ENCODE measurements at places on chromosomes 4 and X.

DNA sequence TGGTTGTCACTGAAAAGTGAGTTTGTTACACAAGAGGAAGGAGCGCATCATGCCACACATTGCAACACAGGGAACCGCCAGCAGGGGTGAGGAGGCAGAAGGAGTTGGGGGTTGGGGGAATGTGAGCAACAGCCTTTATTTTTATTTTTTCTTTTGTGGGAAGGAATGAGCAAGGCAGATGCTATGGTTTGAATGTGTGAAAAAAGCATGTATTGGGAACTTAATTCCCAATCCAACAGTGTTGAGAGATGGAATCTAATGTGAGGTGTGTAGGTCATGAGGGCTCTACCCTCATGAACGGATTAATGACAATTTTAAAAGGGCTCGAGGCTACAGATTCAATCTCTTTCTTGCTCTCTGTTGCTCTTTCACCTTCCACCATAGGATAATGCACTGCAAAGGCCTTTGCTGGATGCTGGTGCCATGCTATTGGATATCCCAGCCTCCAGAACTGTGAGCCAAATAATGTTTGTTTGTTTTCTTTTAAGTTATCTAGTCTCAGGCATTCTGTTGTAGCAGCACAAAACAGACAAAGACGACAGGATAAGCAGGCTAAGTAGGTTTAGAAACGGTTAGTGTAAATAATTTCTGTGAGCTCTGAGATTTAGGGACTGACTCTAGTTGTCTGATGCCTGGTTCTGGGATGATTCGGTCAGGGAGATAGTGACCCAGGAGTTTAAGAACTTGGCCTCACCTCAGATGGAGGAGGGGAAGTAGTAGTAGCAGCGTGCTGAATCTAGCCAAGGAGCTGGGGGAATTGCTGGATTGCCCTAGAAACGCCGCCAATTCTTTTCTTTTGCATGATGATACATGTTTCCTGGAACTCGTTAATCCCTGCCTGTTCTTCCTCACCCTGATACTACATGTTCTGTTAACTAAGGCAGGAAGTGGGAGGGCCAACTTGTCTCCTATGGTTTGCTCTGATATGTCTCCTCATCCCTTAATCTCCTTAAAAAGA lies 156.6 kb upstream of the CTSO start:
- DNase-seq, result no peak

GRCh38 chr4:123283371-123283895 lies 113.2 kb upstream of the SPRY1 start:
- DNase-seq, result no peak

- DNase-seq, result no peak
These were observed 69.7 kb downstream of the ANKRD50 start for GRCh38 chr4:124642846-124643245.

GRCh38 chr4:182805750-182806149 lies 111.4 kb downstream of the DCTD start:
- DNase-seq, result no peak

DNA sequence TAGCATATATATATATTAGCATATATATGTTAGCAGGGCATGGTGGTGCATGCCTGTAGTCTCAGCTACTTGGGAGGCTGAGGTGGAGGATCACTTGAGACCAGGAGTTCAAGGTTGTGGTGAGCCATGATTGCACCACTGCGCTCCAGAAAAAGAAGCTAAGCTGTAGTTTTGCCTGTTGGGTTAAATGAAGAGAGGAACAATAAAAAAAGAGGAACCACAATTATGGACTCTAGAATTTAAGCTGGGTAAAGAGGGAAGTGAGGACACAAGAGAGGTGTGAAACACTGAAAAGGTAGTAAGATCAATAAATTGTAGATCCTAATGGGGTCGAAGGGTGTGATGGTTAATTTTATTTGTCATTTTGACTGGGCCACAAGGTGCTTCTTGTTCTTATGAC lies 40.5 kb upstream of the HSD17B10 start:
- DNase-seq, result no peak

DNA sequence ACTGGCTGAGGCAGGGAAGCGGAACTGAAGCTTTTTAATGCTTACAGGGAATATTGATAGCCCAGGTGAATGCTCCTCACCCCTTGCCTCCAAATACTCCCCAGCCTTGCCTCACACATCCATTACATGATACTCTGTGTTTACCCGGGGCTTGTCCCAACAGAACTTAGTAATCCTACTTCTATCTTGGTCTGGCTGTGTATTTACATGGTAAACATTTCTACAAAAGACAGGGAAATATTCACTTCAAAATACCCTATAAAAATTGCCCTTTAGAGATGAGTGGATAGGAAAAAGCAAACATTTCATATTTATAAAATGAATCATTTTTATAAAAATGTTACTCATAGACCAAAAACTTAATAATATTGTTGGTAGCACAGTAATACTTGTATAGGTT lies 120.1 kb downstream of the NHS start:
- no peak for DNase-seq

DNA sequence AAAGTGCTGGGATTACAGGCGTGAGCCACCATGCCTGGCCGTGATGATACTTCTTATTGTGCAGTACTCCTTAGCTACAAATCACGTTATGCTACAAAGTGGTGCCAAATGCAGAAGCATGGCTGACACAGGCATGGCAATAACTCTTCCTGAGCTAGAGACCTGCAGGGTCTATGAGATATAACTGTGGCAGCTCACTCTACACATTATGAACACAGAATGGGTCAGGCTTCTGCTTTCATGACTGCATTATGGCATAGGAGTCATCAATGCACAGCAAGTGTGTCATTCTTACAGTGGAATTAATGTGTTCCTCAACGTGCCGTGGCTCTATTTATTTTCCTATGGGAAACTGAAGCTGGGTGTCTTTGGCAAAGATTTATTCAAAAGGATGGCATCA lies 64.5 kb downstream of the UGT8 start:
- DNase-seq, result no peak

GRCh38 chrX:74318672-74319071 lies 14.7 kb downstream of the ZCCHC13 start:
- DNase-seq, result no peak

DNA sequence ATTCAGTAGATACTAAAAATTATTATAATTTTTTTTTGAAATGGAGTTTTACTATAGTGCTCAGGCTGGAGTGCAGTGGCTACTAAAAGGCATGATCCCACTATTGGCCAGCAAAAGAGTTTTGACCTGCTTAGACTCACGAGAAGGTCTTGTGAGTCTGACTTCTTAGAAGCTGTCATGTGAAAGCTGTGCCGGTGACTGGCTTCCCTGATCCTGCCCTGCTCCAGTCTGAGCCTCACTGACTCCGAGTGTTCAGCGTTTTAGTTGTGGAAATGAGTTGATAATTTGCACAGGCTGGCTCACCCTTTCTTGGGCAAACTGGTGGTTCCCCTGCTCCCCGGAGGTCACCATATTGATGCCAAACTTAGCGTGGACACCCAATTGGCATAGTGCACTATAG lies 16.4 kb upstream of the CXCL8 start:
- DNase-seq, result no peak

DNA sequence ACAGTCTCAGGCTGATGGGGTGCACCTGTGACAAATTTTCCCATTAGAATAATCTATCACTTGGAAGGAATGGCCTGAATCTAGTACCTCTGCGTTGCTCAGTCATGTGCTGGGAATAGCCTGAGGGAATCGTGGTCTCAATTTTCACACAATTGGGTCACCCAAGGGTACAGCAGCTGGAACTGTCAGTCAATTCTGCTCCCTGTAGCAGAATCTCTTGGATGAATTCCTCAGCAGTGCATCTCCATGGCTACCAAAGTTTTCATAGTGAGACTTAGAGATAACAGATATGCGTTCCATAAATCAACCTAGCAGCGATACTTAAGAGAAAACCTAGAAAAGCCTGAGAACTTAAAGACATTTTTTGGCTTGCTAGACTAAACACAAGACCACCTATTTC lies 288.7 kb upstream of the CTSO start:
- no peak for DNase-seq

DNA sequence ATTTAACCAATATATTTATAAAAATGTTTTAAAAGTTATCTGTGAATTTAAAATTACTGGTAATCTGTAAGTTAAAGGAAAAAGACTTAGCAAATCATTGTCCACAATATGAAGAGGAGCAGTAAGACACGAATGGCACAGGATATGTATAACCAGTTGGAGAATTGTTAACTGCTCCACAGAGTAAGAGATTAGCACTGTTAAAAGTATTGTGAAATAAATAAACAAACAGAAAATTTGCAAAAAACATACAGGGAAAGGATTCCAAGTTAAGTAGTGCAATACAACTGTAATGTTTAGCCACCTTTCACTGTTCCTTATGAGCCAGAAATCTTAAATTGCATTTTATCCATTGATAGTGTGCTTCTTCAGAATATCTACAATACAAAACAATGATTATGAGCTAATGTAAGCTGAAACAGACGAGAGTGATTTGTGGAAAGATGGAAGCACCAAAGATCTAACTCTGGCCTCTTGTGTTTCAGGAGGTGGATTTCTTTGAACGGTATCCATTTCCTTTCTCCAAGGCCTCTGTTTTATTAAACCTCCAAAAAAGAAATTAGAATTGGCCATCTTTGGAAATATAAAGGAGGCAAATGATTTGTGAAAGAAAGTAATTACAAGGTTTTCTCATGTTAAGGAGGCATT lies 188.4 kb downstream of the UNC5C start:
- no peak for DNase-seq

DNA sequence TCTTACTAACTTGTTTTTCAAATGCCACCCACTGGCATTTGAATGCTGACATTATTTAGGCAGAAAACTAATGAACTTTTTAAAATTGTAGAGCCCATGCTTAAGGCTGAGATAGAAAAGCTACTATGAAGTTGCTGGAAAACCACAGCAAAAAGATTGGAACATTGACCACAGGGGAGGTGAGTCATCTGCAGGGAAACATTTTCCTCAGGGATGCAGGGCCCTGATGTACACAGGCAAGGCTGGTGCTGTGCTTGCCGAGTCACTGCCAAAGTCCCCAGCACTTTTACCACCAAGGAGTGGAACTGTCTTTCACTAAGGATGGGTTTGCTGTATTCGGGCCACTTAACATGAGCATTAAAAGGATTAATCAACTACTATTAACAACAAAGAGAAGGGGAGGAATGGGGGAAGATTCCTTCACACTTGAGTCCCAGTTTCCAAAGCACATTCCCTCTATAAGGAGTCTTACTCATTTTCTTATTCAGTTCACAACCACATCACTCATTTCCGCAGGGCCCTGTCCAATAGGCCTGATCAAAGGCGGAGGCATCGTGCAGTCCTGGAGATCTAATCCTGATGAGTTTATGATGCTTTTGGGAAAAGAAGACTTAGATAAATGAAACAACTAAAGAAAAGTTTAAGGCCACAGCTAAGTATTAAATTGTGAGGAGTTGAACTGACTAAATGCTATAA lies 202.9 kb upstream of the NPY2R start:
- DNase-seq, result no peak

DNA sequence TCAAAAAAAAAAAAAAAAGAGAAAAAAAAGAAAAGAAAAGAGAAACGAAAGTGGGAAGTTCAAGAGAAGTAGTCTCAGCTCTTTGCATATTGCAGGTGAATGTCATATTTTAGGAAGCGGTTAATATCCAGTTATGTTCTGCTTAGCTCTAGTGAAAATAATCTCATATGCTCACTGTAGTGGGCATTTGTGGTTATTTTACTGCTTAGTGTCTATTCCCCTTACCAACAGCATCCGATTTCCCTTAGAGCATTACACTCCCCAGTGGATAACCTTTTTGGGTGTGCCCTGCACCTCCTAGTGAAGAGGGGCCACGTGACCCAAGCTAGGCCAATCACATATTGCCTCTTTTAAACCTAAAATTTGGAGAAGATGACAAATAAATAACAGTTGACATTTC lies 111.2 kb upstream of the ZNF827 start:
- DNase-seq, result no peak

- no peak for DNase-seq
These were observed 24.1 kb upstream of the ZDHHC15 start for GRCh38 chrX:75546724-75547511.

- no peak for DNase-seq
These were observed 6.0 kb upstream of the NEXMIF start for GRCh38 chrX:74931214-74931613.
